Kasumi-1 (cell line): ENCODE measurements at places on chromosomes 1 and 21.

DNA sequence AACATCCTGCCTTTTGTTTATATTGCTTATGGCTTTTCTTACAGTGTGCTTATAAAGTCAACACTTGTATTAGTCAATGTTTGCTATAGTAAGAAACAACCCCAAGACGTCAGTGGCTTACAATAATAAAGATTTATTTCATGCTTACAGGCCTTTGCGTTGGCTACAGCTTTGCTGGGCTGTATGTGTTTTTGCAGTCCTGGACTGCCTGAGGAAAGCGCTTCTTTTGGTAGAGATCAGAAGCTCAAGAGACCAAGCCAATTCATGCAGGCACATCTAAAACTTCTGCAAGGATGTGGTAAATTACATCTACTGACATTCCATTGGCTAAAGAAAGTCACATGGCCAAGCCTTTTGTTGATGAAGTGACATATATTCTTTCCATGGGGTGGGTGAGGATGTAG lies 17.5 kb upstream of the PRKAA2 start:
- no peak for DNase-seq

GRCh38 chr1:11654939-11655808 lies 497 bp downstream of the FBXO44 start:
- DNase-seq = no peak

- DNase-seq = no peak
These were observed 109.8 kb downstream of the ACBD6 start for GRCh38 chr1:180392427-180393145.

GRCh38 chr1:239893127-239893731 lies 198.5 kb upstream of the FMN2 start:
- DNase-seq = no peak

GRCh38 chr1:203038217-203038741 lies 12.0 kb downstream of the PPFIA4 start:
- peak; percentile 21 for DNase-seq

DNA sequence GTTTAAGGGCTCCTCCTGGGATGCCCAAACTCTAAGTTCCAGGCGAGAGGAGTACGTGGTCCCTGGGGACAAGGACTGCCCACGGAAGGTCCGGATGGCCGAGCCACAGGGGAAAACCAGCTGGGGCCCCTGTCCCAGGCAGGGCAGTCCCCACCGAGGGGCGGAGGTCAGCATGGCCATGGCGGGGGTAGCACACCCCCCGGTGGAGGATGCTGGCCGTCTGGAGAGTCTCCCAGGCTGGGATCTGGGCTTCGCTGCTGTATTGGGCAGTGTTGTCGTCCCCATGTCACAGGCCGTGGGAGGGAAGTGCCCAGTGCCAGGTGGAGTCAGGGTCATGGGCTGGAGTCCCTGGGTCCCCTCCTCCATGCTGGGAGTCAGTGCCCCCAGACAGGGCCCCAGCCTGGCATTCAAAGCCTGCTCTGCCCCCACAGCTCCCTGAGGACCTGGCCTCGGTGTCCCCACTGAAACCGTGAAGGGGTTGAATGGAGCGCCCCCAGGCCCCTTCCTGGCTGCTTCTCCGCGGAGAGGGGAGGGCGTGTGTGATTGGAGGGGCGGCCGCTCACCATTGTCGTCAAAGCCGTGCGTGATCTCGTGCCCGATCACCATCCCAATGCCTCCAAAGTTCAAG lies 6.8 kb downstream of the PRXL2B start:
- DNase-seq = no peak

GRCh38 chr1:226674892-226675714 lies 64.0 kb downstream of the ITPKB start:
- peak; percentile 95 for DNase-seq

DNA sequence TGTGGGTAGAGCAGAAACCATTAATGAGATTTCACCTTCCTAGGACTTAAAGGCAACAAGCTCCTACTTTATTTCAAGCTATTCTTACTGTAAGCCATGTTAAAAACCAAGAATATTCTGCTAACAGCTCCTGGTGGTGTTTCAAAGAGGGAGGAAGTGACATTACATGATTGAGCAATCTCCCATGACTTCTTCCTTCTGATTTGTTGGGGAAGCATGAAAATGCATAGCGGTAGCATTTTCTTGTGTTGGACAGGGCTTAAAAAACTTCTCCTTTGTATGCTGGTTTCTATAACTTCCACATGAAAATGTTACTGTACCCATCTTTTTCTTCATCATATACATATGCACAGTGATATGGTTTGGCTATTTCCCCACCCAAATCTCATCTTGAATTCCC lies 297.0 kb upstream of the SNX7 start:
- peak; percentile 3 for DNase-seq

DNA sequence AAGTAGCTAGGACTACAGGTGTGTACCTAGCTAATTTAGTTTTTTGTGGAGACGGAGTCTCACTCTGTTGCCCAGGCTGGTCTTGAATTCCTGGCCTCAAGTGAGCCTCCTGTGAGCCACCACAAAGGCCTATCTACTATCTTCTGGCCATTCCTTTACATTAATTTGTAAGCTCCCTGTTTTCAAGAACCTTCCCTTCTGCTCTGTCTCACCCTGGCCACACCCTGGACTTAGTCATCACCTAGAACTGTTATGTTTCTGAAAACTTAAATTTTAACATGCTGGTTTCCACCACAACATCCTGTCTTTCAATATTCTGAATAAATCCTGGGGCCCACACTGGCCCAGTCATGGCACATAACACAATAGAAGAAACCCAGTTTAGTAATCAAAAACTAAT lies 4.9 kb upstream of the B4GALT3 start:
- DNase-seq = no peak

- no peak for DNase-seq
These were observed 19.8 kb downstream of the ERRFI1 start for GRCh38 chr1:8006037-8006963.

DNA sequence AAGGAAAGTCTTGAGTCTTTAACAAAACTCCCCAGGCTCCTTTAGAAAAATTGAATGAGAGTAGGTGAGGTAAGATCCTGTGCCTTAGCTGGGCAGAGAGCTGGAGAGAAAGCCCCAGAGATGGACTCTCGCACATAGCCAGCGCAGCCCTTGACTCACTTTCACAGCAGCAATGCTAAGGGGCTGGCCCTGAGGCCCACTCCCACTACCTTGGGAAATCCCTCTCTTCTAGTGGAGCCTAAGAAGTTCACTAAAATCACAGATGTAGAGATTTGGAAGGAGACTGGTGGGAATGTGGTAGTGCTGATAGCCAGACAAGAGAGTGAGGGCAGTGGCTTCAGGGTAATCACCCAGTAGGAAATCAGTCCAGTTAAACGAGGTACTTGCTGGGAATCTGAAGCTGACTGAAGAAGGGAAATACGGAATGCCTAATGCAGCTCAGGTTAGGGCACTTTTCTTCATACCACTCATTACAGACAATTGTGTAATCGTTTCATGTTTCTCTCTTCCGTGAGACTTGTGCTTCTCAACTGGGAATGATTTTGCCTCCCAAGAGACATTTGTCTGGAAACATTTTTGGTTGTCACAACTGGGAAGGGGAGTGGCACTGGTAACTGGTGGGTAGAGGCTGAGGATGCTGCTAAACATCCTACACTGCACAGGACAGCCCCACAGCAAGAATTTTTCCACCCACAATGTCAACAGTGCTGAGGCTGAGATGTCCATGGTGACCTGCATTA lies 42.4 kb upstream of the LRRC8C start:
- no peak for DNase-seq

DNA sequence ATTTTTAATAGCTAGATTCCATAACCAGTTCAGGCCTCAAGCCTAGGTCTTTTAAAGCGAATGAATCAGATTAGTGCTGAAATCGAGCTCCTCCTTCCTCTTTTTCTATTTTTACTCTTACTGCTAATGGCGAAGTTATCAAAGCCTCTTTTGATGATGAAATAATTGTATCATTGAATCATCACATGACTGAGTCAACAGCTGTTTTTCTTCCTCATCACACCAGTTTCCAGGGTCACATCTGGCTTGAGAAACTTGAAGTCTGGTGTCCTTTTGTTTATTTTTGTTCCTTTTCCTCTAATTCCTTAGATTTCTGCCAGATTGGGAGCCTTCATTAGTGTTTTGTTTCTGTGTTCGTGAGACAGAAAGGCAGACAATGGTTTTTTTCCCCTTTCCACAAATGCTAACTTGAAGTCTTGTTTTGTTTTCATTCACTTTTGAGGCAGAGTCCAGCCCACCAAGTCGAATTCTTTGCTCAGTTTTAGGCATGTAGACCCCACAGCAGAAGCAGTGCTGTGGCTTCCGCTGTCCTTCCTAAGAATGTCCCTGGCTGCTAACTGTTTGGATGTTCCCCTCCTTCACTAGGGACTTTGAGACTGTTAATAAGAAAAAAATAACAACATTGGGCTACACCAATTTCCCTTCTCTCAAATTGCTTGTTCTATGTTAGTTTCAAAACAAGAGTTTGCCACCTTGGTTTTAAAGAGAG lies 51.9 kb upstream of the FMOD start:
- no peak for DNase-seq

DNA sequence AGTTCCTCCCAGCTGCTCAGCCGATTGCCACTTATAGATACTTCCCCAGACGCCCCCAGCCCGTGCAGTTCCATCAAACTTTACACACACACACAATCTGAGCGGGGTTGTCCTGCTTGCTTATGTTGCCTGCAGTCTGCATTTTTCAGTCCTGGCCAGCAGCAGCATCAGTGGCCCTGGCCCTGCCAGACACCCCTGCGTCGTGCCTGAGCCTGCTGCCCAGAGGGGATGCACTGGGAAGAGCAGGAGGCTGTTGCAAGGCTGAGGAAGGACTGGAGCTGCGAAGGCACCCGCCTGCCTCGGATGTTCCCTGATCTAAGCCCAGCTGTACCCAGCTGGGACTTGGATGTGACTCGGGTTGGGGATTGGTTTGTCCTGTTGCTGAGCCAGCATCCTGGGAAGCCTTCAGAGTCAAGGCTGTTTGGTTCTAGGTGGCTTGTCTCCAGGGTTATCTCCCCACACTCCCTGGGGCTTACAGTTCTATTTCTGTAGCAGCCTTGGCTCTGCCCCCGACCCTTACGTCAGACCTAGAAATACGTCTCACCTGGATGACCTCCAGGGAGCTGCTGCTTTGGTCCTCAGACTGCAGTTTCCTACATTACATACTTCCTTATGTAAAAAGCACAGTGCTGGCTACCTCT lies 42.3 kb downstream of the MAN1C1 start:
- DNase-seq = no peak

- no peak for DNase-seq
These were observed 6.3 kb upstream of the ADAR start for GRCh38 chr1:154614247-154614646.
